ENCODE measurements at places on chromosomes 13 and 19.

- DNase-seq = peak; percentile 7
Measured at GRCh38 chr13:100128373-100128772, 39.5 kb downstream of the PCCA start.

DNA sequence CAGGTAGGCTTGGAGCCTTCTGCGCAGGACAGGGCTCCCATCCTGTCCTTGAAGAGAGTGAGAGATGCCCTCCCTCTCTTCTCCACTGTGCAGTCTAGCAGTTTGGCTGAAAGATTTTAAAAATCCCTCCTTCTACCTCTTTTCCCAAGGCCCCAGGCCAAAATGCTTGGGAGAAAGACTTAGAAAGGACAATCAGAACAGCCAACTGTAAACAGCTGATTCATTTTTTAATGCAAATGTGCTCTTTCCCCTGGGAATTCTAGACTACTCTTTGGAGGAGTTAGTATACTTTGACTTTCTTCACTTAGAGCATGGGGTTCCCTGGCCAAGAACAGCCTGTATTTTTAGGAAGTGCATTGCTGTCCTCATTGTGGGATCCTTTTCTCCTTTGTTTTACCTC, 398.9 kb downstream of the GPC6 start:
- DNase-seq = no peak

GRCh38 chr19:55149078-55150003, at the start of gene TNNT1:
Gene TNNT1, minus strand, starts transcription at chr19:55149206. Its CDS starts 2,049 bp downstream, at chr19:55147157.
- DNase-seq = no peak

DNA sequence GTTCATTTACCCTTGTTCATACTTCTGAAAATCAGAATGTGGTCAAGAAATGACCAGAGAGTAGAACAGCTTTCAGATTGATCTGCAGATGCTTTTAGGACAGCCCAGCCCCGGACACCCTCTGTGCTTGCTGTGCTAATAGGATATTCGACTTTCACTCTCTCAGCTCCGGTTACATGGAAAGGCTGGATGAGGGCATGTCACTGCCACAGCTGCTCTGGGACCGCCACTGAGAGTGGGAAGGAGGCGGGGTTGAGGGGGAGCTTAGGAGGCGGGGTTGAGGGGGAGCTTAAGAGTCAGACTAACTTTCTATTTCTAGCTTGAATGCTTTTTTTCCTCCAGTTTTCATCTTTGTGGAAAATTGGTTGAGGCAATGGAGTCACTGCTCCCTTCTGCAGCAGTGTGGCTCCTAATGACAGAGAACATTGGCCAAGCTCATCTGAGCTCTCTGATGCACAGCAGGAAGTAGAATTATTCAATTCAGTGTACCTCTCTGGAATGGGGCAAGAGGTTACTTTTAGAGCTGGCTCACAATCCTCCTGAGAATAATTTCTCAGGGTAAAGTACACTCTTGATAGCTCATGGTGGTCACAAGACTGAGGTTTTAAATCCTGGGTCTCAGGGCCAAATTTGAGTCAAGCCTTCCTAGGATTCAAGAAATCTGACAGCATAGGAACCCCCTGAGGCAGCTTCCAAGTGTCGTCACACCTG, 74.6 kb upstream of the NPAS1 start:
- peak; percentile 57 for DNase-seq

DNA sequence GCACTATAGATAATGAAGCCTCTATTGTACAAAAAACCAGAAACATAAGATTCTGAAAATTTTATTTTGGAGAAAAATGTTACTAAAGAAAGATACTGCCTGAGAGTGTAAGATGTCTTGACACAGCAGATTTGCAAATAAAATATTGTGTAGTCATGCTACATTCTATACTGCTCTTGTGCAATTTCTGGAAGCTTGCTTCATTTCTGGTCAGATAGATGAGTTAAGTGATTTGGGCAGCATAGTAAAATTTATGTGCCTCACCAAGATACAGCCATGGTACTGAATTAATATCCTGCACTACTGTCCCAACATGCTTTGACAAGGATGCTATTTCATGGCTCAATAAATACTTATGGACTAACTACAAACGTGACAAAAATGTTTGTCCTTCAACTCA, 55.1 kb upstream of the STARD13 start:
- DNase-seq = no peak

DNA sequence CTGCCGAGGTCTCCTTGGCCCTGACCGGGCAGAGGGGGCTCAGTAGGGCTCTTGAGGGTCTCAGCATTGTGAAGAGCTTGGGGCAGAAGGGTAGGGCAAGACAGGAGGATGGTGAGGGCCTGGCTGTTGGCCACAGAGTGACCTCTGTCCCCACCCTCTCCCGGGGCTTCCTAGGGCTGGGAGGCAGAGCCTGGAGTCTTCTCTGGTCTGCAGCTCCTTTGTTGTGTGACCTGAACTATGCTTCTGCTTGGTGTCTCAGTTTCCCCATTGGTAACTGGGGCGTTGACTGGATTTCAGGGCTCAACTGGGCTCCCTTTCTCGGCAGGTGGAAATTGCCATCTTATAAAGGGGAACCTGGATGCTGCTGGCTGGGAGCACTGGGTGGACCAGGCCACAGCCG, 30.1 kb upstream of the PEPD start:
- no peak for DNase-seq

DNA sequence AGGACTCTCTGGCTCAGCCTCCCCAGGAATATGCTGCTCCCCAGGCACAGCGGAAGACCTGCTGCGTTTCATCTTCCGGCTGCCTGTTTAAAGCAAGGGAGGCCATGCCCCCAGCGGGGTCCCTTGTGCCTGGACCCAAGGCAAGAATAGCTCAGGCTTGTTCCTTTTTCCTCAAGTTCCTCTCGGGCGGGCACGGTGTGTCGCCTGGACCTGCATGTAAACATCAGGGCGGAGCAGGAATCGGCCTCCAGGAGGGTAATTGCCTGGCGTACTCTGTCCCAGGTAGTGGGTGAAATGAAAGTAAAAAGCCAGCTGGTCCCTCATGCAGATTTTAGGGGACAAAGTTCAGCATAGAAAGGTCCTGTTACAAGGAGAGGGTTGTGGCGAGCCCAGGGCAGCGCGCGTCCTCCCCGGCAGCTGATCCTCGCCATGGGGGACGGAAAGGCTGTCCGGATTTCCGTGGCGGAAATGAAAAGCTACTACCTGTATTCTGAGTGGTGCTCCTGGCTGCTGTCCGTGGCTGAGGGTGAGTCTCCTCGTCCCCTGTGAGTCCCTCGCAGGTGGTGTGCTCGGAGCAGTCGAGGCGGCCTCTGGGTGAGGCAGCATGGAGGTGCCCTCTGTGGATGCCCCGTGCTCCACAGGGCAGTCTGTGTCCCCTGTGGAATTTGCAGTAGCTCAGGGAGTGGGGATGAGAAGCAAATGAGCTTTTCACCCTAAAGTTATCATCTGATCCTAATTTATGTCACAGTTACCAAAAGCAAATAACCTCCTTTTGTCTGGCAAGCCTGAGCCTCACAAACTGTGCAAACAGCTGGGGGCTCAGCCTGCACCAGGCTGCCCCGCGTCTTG, 16.2 kb downstream of the MCF2L start:
- peak; percentile 58 for DNase-seq

GRCh38 chr19:45882652-45883585, 3.0 kb downstream of the IRF2BP1 start:
- DNase-seq = peak; percentile 93

DNA sequence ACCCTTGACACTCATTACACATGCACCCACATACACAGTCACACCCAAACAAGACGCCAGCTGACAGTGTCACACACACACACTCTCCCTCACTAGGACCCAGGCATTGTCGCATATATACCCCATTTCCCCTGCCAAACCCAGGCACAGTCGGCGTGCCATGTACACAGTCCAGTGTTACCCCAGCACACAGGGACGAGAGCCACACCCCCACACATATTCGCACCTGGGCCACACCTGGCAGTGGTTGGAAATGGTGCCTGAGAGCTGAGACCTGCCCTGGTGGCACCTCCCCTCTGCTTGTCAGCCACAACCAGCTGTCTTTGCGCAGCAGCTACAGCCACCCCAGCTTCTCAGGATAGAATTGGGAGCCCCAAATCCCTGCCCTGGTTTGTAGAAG, 9.0 kb downstream of the NFIX start:
- peak; percentile 17 for DNase-seq

- no peak for DNase-seq
Measured at GRCh38 chr19:40080289-40080688, 10.5 kb downstream of the ZNF780A start.

GRCh38 chr19:43751466-43752220, 3.1 kb downstream of the SMG9 start:
- no peak for DNase-seq

DNA sequence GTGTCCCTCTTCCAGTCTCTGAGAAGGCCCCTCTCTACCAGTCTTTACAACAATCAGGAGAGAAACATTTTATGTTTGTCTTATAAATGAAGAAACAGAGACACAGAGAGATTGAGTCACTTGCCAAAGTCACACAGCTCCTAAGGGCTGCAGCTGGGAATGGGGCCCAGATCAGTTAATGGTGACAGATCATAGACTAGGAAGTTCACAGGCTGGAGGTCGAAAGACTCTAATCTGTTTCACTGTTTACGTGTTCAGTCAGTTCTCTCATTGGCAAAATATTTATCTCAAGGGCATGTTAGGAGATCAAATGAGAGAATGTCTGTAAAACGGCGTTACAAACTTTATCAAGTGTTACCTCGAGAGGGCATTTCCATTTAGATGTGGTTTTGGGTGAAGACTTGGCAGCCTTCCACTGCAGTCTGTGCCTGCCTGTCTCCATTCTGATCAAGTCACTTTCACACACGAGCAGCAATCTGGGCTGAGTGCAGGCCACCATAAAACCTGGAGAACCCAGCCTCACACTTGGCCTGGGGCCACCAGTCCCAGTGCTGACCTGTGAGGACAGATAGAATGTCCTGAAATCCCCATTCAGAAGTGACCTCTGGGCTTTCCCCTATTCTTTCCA, 65.1 kb downstream of the SIAH3 start:
- no peak for DNase-seq

DNA sequence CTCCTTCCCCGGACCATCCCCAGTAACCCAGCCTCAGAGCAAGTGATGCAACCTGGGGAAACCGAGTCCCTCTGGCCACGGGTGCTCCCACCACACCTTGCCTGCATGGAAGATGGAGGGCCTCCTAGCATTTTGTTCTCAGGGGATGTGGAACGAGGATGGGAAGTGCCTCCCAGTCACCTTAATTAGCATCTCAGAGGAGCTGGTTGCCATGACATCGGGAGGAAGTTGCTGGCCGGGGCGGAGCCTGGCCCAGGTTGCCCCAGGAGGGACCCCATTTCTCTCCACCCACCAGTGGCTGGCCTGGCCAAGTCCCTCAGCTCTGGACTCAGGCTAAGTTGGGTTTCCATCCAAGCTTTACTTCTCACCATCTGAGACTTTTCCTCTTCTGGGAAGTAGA, 24.1 kb upstream of the PTPRS start:
- no peak for DNase-seq

GRCh38 chr19:15304140-15304705, 28.1 kb downstream of the BRD4 start:
- DNase-seq = no peak

DNA sequence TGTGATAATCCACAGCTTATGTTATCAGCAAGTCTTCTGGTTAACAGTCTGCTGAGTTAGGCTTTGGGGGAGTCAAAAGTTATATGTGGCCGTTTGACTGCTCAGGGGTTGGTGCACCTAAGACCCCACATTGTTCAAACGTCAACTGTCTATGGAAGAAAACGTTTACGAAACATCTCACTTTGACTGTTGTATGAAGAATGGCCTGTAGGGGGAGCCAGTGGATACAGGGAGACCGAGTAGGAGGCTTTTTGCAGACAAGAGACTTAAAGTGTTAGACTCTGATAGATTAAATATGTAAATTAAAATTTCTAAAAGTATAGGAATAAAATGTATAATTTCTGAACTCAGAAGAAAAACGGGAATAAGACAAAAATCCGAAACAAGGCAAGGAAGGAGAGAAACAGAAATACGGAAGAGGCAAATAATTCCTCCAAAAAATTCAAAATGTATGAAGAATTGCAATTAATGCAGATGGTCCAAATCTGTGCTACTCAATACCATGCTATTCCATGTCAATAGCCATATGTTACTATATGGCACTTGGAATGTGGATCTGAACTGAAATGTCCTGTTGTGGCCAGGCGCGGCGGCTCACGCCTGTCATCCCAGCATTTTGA, 37.8 kb downstream of the TNFSF14 start:
- peak; percentile 7 for DNase-seq

DNA sequence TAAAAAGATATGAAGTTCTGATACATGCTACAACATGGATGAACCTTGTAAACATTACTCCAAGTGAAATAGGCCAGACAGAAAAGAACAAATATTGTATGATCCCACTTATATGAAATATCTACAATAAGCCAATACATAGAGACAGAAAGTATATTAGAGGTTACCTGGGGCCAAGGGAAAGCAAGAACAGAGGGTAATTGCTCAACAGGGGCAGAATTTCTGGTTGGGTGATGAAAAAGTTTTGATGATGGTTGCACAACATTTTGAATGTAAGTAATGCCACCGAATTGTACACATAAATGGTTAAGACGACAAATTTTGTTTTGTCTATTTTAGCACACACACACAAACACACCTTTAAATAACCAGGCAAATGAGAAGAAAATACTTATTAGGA, 268.4 kb downstream of the FOXO1 start:
- no peak for DNase-seq

DNA sequence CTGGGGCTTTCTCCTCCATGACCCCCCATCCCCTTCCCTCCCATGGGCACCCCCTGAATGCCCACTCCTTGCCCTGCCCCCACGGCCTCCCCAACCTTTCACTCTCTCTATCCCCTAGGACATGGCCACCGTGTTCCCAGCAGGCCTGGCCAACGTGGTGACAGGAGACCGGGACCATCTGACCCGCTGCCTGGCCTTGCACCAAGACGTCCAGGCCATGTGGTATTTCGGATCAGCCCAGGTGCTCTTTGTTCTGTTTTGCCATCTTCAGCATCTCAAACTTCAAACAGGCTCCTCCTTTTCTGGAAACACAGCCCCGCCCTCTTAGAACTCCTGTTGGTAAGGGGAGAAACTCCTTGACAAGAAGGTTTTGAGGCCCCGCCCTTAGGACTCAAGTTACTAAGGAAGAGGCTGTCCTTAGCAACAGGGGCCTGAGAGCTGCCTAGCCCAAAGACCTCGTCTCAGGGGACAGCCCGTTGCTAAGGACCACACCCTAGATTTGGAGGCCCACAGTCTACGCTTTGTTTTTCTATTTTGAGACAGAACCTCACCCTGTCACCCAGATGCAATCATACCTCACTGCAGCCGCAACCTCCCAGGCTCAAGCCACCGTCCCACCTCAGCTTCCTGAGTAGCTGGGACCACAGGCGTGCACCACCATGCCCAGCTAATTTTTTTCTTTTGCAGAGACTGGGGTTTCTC, 5.1 kb upstream of the FLT3LG start:
- no peak for DNase-seq

- DNase-seq = no peak
Measured at GRCh38 chr13:77150651-77151050, 123.7 kb upstream of the FBXL3 start.

- no peak for DNase-seq
Measured at GRCh38 chr13:100535426-100536135, 53.0 kb downstream of the GGACT start.

- DNase-seq = no peak
Measured at GRCh38 chr19:33216198-33216830, 9.3 kb downstream of the SLC7A10 start.

DNA sequence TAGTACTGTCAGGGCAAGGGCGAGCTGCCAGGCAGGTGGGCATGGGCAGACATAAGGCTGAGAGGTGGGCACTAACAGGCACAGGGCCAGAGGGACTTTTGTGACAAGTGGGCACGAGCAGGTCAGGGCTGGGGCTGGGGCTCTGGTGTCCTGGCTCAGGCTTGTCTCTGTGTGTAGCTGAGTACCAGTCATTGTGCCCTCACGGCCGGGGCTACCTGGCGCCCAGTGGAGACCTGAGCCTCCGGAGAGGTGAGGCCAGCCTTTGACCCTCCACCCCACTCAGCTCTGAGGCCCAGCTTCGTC, 21.6 kb downstream of the LTBP4 start:
- DNase-seq = no peak
